ENCODE measurements at places on chromosomes 16 and 17. TPM values are rescaled to one million over a fixed set of nuclear protein-coding genes. Genes with fewer than 3 reads are reported as not detected.

The PLD6 gene
- total RNA-seq = 0.32 TPM

GRCh38 chr16:14364386-14365199 is 265.5 kb downstream of the PARN start:
- no peak for DNase-seq

The FBXL16 gene
- total RNA-seq = not detected

GRCh38 chr16:74748616-74749026 is 26.0 kb downstream of the FA2H start:
- DNase-seq = no peak

- no peak for DNase-seq
Measured at GRCh38 chr17:14351493-14351892, 50.6 kb downstream of the HS3ST3B1 start.
